T-helper 9 cell (primary cell): ENCODE measurements at places on chromosomes 5 and 9.

DNA sequence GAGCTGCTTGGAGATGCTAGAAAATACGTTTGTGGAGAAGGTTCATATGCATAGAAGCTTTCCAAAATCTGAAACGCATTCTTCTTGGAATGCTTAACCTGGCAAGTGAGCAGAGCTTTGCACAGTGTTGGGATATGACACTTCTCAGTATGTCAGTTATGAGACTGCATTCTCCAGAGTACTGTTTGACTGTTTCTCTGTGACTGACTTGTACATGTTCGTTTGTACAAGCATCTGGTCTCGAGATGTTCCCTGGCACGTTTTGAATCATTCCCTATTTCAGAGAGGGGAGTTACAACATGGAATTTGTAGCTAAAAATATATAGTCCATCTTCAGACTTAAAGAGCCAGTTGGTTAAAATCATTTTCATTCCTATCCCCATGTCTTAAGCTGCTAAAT is 272.4 kb downstream of the ARRDC3 start:
- no peak for DNase-seq

- DNase-seq: no peak
Observed at GRCh38 chr9:16627967-16628366, 242.5 kb downstream of the BNC2 start.

DNA sequence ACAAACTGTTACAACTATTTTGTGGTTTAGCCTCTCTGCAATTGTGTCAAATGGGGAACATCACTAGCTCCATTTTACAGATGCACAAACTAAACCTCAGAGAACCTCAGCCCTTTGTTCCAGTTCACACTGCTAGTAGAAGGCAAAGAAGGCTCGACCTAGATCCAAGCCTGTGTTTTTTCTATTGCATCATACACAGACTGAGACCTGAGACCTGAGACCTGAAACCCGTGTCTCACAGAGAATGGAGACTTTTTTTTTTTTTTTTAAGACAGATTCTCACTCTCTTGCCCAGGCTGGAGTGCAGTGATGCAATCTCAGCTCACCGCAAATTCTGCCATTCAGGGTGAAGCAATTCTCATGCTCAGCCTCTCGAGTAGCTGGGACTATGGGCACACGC is 120.8 kb downstream of the GALNT10 start:
- DNase-seq: no peak

DNA sequence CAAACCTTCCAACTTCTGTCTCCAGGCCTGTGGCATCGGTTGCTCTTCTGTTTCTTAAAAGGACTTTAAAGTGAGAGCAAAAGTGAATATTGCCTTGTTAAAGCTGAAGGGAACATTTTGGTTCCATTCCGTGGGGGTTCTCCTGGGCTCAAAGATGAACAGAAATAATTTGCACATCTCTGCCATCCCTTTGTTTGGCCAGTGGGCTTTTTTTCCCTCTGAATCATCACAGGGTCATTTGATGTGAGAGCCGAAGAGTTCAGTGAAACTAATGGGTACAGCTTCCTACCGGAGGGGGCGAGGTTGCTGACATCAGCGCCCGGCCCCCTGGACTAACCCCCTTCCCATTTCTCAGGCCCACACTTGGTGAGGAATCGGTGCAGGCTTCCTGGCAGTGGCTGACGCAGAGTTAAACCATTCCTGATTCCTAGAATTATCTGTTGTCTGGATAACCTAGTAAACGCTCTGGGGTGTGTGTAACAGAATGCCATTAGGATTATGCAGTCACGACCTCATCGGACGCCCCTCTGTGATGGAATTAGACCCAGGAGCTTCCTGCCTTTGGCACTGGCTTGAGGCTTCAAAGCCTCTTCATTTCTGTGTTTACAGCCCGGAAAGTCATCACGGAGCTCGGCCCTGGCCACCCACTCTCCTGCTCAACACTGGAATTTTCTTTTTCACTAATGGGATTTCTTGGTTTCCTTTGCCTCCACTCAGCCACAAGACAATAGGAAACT is 61.6 kb upstream of the RPL26L1 start:
- DNase-seq: no peak

GRCh38 chr5:74275171-74275992 is 365.1 kb downstream of the ENC1 start:
- DNase-seq: no peak

DNA sequence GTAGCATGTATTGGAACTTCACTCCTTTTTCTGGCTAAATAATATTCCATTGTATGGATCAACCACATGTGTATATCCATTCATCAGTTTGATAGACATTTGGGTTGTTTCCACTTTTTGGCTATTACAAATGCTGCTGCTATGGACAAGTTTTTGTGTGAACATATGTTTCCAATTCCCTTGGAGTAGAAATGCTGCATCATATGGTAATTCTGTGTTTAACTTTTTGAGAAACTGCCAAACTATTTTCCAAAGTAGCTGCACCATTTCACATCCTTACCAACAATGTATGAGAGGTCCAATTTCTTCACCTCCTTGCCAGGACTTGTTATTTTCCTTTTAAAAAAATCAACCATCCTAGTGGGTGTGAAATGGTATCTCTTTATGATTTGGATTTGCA is 8.4 kb downstream of the FRRS1L start:
- DNase-seq: no peak

GRCh38 chr9:96149533-96150280 is 152.3 kb downstream of the HSD17B3 start:
- DNase-seq: no peak

GRCh38 chr9:85516976-85517637 is 224.6 kb downstream of the AGTPBP1 start:
- DNase-seq: no peak

GRCh38 chr5:1934801-1935429 is 52.2 kb upstream of the IRX4 start:
- DNase-seq: no peak

GRCh38 chr9:129720865-129721545 is 31.8 kb downstream of the PTGES start:
- no peak for DNase-seq

- DNase-seq: no peak
Observed at GRCh38 chr5:135553688-135554462, 18.1 kb upstream of the NEUROG1 start.

- DNase-seq: no peak
Observed at GRCh38 chr5:51632793-51633192, 249.5 kb downstream of the ISL1 start.

GRCh38 chr9:118595719-118596305 is 773.4 kb downstream of the BRINP1 start:
- no peak for DNase-seq

DNA sequence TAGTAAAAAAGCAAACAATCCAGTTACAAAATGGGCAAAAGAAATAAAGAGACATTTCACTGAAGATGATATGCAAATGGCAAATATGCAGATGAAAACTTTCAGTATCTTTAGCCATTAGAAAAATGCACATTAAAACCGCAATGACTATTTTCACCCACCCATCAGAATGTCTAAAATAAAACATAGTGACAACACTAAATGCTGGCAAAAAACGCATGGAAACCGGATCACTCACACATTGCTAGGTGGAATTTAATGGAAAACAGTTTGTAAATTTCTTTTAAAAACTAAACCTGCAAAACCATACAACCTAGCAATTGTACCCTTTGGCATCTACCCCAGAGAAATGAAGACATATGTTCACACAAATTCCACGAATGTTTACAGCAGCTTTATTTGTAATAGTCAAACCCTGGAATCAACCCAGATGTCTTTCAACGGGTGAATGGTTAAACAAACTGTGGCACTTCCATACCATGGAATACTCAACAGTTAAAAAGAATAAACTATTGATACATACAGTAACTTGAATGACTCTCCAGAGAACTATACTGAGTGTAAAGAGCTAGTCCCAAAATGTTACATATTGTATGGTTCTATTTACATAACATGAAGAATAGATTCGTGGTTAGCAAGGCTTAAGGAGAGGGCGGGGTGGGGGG is 17.2 kb upstream of the PAM start:
- no peak for DNase-seq

DNA sequence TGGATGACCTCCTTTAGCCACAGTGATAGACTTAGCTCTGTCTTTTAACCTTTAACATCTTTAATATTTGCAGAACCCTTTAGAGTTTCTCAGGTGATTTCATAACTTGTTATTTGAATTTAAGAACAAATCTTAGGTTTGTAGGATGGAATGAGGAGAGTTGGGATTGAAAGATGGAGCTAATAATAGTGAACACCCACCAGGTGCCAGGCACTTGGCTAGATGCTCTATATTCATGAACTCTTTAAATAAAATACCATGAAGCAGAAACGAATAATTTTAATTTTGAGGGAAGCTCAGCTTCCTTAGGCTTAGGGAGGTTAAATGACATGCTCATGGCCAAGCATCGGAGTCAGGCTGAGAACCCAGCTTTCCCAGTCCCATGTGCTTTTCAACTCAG is 19.4 kb upstream of the CARNMT1 start:
- DNase-seq: no peak

DNA sequence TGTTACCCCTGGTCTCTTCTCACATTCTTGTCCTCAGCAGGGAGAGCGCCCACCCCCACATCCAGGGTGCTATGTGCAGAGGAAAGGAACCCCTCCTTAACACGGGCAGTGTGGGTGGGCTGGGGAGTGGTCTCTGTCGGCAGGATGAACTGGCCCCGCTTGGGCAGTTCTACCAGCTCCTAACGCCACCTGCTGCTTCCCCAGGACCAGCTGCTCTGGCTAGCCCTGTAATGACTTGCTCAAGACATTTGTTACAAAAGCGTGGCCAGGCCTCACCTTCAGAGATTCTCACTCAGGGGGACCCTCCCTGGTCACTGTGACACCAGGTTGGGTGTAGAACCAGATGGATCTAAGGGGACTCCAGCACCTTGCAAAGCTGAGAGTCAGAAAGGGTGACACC is 82.4 kb downstream of the HMCN2 start:
- no peak for DNase-seq

GRCh38 chr9:21465859-21466518 is 16.1 kb downstream of the IFNE start:
- no peak for DNase-seq

DNA sequence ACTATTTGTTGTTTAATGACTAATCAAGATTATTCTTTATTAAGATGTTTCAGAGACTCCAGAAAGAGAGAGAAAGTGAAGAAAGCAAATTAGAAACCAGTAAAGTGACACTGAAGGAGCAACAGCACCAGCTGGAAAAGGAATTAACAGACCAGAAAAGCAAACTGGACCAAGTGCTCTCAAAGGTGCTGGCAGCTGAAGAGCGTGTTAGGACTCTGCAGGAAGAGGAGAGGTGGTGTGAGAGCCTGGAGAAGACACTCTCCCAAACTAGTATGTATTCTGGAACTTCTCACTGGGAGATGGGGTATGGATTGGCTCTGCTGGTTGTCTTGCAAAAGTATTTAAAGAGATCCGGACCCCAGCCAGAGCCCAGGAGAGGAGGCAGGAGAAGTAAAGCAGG is 33.6 kb downstream of the RAB14 start:
- DNase-seq: no peak

GRCh38 chr9:127562841-127563401 is 49.2 kb upstream of the STXBP1 start:
- DNase-seq: no peak
